Hematopoietic multipotent progenitor cell treated with erythropoietin and hydrocortisone succinate and interleukin-3 and kit ligand, for 6 days (in vitro differentiated cells): ENCODE measurements at places on chromosomes 1 and 21.

GRCh38 chr1:46553506-46553905 lies 2.1 kb upstream of the KNCN start:
- DNase-seq: no peak

- DNase-seq: no peak
Observed at GRCh38 chr21:31335957-31336738, 7.9 kb downstream of the TIAM1 start.

DNA sequence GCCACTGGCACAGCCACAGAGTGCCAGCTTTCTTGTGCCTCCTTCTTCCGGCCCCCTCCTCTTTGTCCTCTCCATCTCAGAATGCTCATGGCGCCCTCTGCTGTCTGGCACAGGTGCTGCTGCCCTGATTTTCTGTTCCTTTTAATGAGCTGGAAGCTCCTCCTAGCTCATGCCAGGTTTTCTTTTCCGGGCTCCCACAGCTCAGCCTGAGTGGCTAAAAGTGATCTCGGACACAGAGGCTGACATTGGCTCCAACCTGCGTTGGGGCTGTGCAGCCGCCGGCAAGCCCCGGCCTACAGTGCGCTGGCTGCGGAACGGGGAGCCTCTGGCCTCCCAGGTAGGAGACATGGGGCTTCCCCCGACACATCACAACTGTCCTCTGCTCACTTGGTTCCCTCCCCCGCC lies 18.7 kb downstream of the CNTN2 start:
- peak; percentile 86 for DNase-seq

DNA sequence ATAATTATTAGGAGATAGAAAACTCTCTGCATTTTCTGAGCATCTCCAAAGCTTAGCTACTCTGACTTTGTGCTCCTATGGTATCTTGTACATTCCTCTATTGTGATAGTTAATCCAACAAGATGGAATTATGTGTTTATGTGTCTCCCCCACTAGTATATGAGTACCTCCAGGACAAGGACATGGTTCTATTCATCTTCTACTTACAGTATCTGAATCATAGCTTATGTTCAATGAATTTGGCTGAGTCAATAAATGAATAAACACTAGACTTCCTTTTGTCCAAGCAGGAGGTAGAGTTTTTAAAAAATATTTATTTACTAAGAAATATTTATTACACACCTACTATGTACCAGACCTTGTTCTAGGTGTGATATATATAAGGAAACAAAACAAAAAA lies 18.4 kb upstream of the CTH start:
- no peak for DNase-seq

- no peak for DNase-seq
Observed at GRCh38 chr21:35982717-35983116, 77.6 kb downstream of the SETD4 start.
